ENCODE measurements at places on chromosomes 7 and 10. TPM values are rescaled to one million over a fixed set of nuclear protein-coding genes. Genes with fewer than 3 reads are reported as not detected.
A peak's percentile ranks its signal among the peaks of the same experiment; 100 is the strongest.

GRCh38 chr10:105207476-105207995 is 566.4 kb downstream of the SORCS3 start:
- no peak for DNase-seq

GRCh38 chr7:70775570-70776156 is 356.3 kb upstream of the GALNT17 start:
- no peak for DNase-seq

DNA sequence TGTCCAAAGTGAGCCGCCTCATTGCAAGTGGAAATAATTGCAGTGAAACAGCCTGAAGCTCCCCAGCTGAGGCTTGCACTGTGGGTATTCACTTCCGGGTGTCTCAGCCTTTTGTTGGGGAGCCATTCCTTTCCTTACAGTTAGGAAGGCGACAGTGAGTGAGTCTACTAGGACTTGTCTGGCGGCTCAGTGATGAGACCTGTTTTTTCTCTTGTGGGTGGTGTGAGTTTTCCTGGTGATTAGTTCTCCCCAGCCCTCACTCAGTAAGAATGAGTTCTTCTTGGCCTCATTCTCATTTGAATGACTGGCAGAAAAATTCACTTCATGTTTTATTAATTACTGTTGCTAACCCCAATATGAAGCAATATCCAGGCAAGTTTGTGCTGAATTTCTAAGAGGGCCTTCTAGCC is 2.6 kb downstream of the PGAM1 start:
- peak; percentile 53 for DNase-seq

Gene HOXA6
- not detected for total RNA-seq

Gene CALML3
- total RNA-seq: not detected
